CD14-positive monocyte (primary cell): ENCODE measurements at places on chromosomes 3 and 15.
A peak's percentile ranks its signal among the peaks of the same experiment; 100 is the strongest.

- no peak for DNase-seq
These were observed 36.4 kb downstream of the MECOM start for GRCh38 chr3:169627073-169627472.

DNA sequence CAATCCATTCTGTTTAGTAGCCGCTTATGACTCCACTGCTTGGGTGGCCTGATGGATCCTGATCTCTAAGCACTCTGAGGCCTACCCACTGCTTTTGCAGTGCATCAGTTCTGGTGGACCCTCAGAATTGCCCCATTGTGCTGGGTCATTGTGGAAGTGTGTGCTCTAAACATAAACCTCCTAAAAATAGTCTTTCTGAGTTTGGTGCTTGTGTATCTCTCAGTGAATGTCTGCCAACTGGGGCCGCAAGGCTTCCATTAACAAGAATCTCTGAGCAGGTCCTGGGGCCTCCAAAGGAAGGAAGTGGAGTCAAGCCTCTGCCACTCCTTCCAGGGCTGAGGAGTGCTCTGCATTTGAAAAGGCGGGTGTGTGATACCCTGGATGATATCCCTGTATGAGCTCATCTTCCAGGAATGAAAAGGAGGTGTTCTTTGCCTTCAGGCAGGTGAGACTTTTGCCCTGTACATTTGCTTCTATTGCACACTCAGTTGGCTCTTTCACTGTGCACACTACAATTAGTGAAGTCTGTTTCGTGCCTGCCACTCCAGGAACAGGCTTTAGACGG, 80.0 kb upstream of the CACNA2D3 start:
- DNase-seq, result no peak

DNA sequence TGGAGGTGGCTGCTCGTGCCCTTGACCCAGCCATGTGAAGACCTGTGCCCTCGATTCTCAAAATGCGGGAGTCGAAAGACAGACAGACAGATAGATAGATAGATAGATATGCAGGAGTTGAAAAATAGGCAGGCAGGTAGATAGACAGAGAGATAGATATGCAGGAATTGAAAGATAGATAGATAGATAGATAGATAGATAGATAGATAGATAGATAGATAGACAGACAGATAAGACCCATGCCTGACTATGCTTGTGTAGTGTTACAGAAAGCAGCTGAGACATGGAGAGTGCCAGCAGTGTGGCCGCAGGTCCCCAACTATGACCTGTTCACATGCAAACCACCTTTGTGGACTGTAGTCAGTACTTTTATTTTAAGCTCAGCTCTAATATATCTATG, 17.2 kb downstream of the GPD1L start:
- no peak for DNase-seq

GRCh38 chr3:58041182-58041825, 33.1 kb downstream of the FLNB start:
- no peak for DNase-seq

DNA sequence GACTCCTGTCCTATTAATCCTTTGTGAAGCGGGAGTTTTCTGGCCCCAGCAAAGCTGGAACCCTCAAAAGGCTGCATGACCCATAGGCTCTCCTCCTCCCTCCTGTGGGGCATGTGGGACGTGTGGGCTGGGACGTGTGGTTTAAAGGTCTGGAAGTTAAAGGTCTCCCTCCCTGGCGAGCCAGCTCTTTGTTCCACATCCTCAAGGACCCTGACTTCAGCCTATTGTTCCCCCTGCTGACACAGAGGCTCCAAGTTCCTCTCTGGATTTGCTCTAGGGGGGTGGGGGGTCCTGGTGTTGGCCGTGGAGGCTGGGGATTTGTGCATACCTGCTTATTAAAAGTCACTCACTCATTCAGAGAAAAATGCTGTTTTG, 44.2 kb downstream of the SMAD6 start:
- no peak for DNase-seq

DNA sequence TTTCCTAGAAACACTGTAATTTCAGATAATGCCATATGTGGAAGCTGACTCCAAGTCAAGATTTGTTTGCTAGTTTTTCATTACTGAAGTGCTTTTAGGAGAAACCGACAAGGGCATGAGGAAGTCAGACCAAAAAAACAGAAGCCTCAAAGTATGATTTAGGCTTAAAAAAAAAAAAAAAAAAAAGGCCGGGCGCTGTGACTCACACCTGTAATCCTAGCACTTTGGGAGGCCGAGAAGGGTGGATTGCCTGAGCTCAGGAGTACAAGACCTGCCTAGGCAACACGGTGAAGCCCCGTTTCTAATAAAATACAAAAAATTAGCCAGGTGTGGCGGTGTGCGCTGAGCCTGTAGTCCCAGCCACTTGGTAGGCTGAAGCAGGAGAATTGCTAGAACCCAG, 11.6 kb downstream of the RPL15 start:
- peak; percentile 7 for DNase-seq

- no peak for DNase-seq
These were observed 4.5 kb downstream of the NDUFB5 start for GRCh38 chr3:179608931-179609720.

DNA sequence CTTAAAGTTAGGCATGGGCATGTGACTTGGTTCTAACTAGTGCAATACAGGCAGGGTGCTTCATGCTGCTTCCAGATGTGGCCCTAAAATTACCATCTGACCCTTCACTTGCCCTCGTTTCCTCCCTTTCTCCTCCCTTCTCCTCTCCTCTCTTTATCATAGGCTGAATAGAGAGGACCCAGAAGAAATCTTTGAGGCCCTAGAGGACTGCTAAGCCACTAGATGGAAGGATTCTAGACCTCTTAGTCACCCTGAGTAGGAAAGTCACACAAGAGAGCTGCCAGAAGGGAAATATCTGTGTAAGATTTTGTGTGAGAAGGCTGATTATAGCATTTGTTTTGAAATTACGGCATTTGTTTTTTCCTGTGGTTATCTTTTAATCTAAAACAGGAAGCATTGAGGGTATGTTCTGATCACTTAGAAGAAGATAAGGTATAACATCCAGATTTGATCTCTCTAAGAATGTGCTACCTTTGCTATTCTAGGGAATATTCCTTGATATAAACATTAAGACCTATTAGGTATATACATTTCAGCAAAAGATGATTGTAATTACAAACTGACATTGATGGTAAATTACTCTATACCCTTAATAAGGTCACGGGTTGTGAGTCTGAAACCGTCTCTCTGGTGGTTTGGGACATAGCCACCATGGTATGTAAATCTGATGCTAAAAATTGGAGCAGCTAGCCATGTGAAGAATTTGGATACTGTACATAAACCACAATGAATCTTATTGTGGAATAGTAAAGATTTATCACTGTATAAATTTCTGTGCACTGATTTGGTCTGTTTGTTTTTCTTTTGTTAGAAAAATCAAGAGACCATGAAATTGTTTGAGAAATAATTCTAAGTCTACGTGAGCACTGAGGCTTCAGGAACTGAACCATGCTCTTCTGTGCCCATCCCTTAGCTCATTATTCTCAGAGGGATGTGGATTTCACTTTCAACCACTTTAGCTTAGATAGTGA, 84.1 kb downstream of the TP63 start:
- DNase-seq, result no peak

- no peak for DNase-seq
These were observed 126.6 kb upstream of the ADAMTS9 start for GRCh38 chr3:64814351-64814750.

- DNase-seq, result no peak
These were observed 13.5 kb downstream of the PTPRG start for GRCh38 chr3:61574854-61575253.

DNA sequence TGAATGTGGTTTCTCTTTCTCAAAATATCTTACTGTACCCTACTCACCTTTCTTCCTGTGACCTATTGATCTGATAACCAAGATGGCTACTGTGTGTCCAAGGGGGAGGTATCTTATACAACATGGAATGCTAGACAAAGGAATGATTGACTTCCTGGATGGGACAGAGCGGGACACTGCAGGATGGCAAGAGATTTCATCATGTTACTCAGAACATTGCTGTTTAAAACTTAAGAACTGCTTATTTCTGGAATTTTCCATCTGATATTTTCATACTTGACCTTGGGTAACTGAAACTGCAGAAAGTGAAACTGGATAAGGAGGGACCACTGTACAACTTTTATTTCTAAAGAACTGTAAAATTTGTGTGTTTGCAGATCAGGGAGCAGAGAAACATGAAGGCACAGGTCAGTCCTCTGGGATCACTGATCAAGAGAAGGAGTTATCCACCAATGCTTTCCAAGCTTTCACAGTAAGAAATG, 18.5 kb downstream of the CNOT10 start:
- no peak for DNase-seq

GRCh38 chr15:31373970-31374369, 47.3 kb downstream of the KLF13 start:
- DNase-seq, result no peak

DNA sequence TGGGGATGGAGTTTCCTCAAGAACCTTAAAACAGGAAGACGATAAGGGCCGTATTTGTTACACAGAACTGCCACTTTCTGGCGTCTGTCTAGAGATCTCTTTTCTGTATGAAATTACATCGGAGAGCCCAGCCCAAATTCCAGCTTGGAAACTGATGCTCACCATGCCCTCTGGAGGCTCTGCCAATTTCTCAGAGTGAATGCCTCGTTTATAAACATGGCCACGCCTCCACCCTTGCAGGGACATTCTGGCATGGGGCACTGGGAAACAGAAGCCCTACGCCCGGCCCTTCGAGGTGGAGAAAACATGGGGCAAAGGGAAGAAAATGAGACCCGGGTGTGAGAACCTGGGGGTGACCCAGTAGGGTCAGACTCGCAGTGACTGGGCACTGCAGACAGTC, 53.4 kb upstream of the SEC13 start:
- no peak for DNase-seq

DNA sequence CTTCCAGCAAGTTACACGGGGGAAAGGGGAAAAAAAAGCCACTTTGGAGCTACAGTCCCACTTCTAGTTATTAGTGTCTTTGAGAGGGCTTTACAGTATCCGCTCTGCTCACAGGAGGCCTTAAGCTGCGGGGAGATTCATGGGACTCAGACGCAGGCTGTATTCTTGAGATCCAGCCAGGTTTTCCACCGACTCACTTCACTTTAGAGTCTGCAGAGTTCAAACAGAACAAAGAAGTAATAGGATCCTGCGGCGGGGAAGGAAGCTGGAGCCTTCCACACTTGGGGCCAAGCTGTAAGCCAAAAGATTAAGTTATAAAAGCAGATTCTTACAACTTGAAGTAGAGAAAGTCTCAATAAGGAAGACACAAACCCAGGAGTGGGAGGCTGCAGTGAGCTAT, 60.2 kb upstream of the FAM174B start:
- DNase-seq, result no peak

GRCh38 chr3:170839518-170840100, 30.4 kb downstream of the RPL22L1 start:
- DNase-seq, result no peak

GRCh38 chr15:57313134-57313483, 63.2 kb upstream of the CGNL1 start:
- no peak for DNase-seq

DNA sequence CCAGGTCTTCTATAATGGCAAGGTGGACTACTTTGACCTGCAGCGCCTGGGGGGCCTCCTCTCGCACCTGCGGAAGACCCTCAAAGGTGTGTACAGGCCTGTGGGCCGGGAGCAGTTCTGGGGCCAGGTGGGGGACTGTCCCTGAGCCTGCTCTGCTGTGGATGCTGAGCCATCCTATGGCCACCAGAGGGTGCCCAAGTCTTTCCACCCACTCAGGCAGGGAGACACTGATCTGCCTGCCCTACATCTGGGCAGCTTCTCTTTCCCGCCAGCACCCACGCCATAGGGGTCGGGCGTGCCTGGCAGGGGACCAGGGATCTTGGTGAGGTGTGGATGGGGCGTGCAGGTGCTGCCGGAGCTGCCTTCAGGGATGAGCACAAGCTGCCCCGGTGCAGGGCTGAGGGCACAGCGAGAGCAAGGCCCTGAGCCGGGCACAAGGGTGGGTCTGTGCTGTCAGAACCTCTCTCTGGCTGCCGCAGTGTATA, 14.1 kb downstream of the RNF123 start:
- DNase-seq, result peak; percentile 46

DNA sequence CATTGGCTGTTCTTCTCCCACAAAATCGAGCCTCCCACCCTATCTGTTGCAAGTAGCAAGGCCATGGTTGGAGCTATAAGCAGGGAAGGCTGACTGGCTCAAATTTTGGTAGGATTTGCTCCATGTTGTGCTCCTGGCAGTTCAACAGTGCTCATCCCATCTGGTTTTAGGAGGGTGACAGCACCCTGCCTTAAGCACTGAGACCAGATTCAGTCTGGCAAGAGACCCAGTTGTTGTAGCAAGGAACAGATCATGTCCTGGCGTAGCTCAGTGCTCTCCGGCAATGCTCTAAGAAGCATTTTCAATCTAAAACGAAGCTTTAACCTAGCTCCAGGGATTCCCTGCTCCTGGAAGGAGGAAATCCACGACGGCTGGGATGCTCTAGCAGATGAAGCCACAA, 91.2 kb downstream of the RGMA start:
- no peak for DNase-seq

DNA sequence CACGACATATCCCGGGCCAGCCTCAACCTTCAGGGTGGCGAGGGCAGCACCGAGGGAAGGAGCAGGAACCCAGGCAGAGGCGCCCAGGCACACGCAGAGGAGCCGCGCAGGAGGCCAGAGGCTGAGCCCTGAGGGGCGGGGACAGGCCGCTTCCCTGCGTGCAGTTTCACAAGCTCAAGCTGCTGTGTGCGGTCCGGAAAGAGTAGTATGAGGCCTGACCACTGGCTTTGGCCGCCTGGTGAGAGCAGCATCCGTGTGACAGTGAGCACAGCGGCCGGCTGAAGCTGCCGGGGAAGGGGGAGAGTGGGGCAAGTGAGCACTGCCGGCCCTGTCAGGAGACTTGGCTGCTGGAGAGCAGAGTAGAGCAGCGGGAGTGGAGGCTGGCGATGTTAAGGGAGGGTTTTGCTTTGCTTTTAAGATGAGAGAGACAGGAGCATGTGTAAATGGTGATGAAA, 8.7 kb downstream of the ZDHHC19 start:
- peak; percentile 85 for DNase-seq

DNA sequence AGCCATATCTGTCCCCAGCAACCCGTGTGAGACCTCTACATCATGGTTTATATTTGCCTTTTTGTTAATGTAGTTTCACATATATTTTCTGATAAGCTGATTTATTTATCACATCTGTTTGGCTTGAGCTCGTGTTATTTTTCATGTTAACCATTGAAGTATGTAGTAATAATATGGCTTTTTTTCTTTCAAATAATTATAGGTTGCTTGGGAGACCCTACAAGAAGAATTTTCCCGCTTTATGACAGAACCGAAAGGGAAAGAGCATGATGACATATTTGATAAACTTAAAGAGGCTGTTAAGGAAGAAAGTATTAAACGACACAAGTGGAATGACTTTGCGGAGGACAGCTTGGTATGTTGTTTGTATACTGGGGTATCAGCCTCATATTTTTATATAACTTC, 63.9 kb downstream of the OPA1 start:
- DNase-seq, result no peak

GRCh38 chr3:25597535-25598101, 67.1 kb downstream of the TOP2B start:
- DNase-seq, result no peak

DNA sequence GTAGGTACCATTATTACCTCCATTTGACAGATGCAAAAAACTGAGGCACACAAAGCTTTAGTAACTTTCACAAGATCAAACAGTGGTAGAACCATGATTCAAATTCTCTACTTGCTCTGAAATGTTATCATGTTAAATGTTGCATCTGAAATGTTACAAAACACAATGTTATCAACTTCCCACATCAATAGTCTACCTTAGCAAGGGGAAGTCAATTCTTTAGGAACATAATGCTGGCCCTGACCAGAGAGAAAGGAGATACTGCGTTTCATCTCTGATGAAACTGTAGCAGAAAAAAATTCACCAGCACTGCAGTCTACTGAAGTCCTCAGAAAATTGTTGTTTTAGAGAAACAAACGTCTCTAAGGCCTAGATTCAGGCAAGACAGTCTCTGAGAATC, 174.1 kb downstream of the SATB1 start:
- DNase-seq, result no peak

GRCh38 chr3:169138849-169139420, 524.6 kb downstream of the MECOM start:
- no peak for DNase-seq
